ENCODE measurements at places on chromosomes 16 and 17.

DNA sequence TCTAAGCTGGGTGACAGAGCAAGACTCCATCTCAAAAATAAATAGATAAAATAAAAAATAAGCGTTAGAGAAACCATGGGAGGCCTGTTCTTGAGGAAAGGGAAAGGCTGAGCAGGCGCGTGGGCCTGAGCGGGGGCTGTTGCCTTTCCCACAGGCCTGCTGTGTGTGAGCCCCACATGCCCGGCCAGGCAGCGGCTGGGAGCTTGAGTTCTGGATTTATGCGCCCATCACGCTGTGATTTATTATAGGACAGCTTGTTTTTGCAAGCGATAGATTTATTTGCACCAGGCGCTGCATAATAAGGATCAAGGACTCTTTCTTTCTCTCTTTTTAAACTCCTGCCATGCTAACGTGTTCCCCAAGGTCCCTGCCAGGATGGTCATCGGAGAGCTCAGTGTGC, 14.8 kb upstream of the WFDC1 start:
- DNase-seq, result no peak

DNA sequence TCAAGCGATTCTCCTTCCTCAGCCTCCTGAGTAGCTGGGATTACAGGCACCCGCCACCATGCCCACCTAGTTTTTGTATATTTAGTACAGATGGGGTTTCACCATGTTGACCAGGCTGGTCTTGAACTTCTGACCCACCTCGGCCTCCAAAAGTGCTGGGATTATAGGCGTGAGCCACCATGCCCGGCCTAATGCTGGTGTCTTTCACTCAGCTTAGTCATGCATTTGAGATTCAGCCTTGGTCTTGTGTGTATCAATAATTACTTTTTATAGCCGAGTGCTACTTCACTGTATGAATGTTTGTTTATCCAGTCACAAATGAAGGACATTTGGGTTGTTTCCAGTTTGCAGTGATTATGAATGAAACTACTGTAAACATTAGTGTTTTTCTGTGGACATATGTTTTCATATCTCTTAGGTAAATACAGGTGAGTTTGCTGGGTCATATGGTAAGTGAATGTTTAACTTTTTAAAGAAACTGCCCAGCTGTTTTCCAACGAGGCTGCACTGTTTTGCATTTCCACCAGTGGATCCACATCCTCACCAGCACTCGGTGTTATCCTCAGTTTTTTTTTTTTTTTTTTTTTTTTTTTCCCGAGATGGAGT, 11.0 kb upstream of the PLCG2 start:
- DNase-seq, result no peak

DNA sequence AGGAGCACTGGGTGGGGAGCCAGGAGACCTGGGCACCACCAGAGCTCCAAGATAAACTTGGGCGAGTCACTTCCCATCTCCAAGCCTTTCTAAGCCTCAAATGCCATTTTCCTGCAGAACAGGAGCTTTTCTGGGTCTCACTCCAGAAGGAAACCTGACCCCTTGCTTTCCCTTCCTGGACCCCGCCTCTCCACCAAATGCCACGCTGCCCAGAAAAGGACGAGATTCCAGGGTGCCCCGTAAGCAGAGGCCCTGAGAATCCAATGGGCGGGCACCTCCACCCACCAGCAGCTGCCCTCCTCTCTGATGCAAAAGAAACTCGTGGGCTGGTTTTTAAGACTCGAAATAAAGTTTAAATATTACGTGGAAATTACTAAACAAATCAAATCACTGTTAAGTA, 31.3 kb downstream of the ZNF423 start:
- DNase-seq, result no peak

GRCh38 chr16:25823891-25824290, 132.1 kb downstream of the HS3ST4 start:
- DNase-seq, result no peak

GRCh38 chr17:14886200-14886739, 378.9 kb downstream of the PMP22 start:
- DNase-seq, result no peak

- DNase-seq, result no peak
Measured at GRCh38 chr16:75535211-75535843, 581 bp downstream of the CHST5 start.

DNA sequence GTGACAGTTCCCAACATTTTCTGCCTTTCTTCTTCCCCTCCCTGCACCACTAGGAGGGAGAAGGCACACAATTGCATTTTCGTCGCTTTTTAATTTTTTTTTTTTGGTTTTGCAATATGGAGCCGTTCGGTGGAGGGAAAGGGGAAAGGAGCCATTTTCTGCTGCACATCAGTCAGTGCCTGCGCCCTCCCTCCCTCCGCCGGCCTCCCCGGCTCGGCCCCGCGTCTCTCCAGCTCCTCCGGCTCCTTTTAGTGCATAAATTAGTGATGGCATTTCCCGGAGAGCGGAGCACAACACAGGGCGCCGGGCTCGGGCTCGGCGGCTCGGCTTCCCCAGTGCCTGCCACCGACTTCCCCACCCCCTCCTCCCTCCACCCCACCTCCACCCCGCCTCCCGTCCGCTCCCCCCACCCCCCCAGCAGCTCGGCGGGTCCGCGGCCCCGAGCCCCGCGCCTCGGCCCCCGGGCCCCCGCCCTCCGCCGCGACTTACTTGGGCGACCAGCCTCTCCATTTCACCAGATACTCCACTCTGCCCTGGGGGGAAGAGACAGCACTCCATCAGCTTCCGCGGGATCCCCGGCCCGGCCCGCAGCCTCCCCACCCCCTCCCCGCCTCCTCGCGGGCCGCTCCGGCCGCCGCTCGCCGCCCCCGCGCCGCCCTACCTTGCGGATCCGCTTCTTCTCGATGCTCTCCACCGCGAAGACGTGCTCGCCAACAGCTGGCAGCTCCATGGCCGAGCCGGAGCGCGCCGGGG, 542 bp downstream of the CBX4 start:
- DNase-seq, result no peak

DNA sequence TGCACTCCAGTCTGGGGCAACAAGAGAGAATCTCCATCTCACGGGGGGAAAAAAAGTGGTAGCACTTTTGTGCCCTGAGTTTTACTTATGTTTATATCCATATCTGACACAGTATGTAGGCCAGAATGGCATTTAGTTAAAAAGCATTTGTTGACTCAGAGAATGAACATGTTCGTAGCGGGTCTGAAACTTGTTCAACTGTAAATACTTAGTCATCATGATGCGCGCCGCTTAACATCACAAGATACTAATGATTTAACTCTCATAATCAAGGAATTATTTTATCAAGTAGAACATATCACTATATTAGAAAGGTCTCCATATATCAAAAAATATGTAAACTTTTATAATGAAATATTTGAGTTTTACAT, 55.3 kb upstream of the ITGA2B start:
- DNase-seq, result no peak

DNA sequence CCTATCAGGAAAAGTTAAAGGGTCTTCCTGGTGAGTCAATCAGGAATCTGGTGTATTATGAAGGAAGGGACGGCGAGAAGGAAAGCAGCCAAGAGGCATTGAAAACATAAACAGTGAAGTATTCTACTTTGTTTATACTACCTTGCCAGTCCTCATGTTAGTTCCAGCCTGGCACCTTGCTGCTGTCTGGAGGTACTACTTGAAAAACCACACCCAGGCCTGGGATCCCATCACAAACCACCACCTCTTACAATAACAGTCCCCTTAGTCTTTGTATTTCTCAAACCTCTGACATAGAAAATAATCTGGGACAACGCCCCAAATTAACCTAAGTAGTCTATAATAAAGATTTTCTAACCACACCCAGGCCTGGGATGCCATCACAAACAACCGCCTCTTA, 676.7 kb upstream of the SOX9 start:
- DNase-seq, result no peak

DNA sequence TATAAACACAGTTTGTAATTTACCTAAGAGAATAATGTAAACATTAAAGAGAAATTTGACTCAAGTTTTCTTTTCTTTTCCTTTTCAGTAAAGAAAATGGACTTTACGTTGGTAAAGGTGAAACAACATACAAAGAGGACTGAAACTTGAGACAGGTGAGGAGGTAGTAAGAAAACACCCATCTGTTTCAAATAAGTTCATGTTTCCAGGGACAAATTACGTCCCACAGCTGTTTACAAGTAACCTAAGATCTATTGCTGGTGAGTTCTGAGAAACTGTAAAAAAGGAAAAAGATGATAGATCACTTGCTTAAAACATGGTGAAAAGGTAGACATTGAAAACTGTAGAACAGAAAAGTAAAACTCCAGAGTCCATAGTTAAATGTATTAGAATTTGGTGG, 4.8 kb upstream of the ABCA5 start:
- no peak for DNase-seq

DNA sequence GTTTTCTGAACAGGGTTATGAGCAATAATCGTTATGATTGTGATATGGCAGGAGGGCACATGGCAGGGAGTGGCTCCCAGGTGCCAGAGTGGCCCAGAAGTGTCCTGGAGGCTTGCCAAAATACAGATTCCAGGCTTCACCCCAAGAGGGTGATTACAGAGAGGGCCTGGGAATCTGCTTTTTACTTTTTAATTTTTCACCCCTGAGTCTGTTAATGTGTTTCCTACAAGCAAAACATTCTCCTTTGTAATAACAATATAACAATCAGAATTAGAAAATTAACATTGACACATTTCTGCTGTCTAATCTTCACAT, 212.4 kb downstream of the SNX29 start:
- no peak for DNase-seq

DNA sequence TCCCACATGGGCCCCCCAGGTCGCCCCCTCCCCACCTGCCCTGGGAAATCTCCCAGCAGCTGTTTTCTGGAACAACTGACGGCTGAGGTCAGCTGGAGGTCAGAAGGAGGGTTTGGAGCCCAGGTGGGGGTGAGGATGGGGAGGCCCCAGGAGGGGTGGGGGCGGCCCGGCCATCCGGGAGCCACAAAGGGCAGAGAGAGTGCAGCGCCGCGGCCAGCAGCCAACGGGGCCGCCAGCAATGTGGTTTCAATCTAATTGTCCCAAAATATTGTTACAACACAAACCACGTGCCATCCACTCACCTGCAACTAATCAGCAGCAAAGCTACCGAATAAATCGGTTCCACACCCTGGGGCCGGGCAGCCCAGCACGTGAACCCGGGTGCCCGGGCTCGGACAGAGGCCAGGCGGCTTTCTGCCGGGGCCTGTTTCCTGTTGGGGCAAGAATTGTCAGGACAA, 28.3 kb upstream of the SLC38A10 start:
- DNase-seq, result no peak

DNA sequence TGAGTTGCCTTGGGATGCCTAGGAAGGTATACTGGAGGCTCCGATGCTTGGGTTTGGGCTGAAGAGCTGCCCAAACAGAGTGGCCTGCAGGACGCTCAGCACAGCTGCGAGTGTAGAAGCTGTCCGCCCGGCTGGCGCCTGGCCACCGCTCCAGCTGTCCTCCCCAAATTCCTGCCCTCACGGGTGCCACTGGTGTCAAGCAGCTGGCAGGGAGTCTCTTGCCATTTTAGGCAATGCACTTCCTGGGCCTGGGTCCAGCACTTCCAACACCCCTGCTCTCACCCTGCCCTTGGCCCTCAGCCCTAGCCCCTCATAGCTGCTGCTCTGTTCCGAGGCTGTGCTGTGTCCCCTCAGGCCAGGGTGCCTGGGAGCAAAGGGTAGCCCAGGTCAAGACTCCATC, 5.2 kb upstream of the PKMYT1 start:
- DNase-seq, result no peak

DNA sequence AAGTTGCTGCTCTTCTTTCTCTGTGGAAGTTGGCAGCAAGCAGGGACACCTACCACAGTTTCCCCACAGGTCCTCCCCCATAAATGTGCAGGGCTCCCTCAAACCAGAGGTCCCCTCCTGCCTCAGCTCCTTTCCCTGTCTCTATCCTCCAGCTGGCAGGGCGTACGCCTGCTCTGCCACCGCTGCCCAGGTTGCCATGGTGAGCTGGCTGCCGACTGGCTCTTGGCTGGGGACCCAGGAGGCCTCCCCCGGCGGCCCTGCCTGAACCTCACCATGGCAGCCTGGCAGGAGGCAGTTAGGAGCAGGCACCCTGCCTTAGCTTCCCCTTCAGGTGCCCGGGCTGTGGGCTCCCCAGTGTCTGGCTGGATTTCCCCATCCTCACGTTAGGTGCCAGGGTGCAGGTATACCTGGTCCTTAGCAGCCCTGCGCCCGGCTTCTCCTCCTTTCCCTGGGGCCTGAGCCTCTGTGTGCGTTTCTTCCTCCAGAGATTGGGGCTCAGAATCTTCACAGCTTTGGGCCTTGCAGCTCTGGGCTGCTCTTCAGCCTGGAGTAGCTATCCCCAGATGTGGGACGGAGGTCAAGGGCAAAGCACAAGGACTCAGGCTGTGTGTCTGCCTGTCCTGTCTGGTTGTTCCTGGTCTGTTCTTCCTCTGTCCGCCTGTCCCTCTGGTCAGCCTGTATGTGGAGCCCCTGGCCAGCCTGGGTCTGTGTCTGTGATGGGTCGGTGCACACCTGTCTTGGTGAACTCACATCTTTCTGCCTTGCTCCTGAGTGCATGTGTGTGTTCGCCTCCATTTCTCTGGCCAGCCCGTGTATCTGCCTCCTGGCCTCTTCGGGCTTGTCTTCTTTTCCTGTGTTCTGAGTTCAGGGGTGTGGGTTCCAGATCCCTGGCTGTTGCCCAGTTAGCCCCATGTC, 15.7 kb downstream of the GJD3 start:
- DNase-seq, result no peak

- DNase-seq, result no peak
Measured at GRCh38 chr17:79830763-79831264, 8.4 kb downstream of the CBX4 start.

DNA sequence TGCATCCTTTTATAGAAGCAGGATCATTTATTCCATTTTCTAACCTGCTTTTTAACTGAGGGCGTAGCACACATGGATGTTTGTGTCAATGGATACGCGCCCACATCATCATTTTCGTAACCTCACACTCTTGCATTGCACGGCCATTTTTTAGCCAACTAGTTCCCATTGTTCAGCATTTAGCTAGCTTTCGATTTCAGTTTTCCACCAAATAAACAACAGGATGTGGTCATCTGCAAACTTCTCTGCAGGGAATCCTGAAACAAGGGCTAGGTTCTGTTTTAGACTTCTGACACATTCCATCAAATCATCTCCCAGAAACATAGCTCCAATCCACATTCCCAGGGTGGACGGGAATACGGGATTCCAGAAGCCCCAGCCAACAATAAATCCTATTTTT, 6.4 kb downstream of the CYB561 start:
- no peak for DNase-seq

DNA sequence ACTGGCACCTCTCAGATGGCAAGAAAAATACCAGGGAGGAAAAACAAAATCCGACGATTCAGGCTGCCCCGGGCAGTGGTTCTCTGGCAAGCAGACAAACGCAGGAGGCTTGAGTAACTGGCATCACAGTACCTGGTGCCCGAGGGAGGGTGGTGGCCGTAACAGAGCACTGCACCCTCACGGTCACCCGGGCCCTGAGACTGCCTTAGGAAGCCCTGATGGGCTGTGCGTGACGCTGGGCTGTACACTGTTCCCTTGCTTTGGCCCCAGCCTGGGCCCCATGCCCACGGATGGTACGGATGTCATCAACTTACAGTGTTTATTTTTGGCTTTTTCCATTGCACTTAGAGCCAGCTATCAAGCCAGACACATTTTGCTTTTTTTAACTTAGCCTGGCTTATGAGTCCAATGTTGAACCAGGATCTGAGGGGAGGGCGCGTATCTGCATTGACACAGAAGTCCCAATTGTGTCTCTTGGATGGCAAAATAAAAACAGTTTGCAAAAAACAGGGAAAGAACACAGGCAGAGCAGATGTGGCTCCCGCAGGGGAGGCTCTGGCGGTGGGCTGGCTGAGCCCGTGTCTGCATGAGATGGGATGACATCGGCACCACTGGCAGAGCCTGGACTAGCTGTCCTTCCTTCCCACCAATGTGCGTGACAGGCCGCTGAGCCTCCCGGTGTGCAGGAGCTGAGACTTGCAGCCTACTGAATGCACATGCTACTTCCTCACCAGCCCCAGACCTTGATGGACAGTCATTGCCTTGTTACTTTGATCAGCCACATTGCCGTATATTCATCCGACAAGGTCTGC, 287.7 kb downstream of the FOXL1 start:
- no peak for DNase-seq

Measured in right renal pelvis (tissue), 4 donors.